ENCODE measurements at places on chromosomes 16 and 17. TPM values are rescaled to one million over a fixed set of nuclear protein-coding genes. Genes with fewer than 3 reads are reported as not detected.

GRCh38 chr17:57109393-57110151, 24.5 kb downstream of the AKAP1 start:
- ATAC-seq = no peak

GRCh38 chr16:67882374-67883145, 2.1 kb upstream of the NRN1L start:
- no peak for ATAC-seq

DNA sequence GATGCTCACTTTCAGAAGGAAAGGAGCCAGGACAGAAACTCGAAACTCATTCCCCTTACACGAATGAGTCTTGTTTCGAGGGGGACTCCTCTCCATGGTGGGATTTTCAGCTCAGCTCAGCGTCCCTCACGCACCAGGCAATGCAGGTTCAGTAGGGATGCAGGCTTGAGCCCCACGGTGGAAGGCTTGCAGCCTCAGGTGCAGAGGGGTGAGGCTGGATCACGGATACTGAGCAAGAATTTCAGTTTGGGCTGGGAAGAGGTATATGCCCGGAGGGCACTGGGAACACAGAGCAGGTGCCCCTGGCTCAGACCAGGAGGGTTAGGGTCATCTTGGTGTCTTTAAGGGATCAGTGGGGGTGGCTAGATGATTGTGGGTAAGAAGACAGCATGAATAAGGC, 344.9 kb upstream of the TNRC6C start:
- ATAC-seq = no peak

- ATAC-seq = no peak
Measured at GRCh38 chr16:85653290-85653891, 35.4 kb downstream of the GINS2 start.

GRCh38 chr16:1950047-1950446, 4.4 kb downstream of the RPL3L start:
- no peak for ATAC-seq

DNA sequence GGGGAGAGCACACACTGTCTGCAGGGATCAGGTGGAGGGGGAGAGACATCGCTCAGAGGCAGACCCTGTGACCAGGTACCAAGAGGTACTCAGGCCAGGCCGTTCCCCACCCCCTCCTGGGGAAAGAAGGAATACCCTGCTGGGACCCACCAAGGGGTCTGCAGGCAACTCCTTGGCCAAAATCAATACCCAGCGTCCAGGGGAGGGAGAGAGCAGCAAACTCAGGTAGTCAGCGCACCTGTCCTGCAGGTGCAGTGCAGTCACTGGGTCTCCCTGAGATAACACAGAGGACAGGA, 57.5 kb upstream of the DOC2B start:
- ATAC-seq = no peak

Gene HBA1
- not detected for total RNA-seq

Gene OSGIN1
- total RNA-seq = 2.5 TPM
